A673 (cell line): ENCODE measurements at places on chromosomes 4 and X.

DNA sequence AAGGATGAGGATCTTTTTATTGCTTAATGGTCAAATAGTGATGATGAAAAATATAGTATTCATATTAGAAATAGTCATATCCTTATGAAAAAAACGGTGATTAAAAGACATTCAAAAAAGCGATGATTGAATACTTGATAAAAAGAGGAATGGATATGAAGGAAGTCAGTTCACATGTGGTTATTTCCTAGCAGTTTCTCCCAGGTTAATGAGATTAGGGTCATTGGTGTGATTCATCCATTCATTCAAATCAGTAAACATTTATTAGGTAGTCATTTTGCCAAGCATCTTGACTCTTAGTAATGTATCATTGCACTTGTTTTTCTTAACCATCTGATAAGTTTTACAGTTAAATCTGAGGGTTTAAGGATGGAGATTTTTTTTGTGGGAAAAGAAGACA is 294.1 kb downstream of the ARHGAP24 start:
- DNase-seq, result no peak
- no peak overlapping the region for H3K4me3 ChIP-seq
- H3K27ac ChIP-seq, result no peak overlapping the region
- H3K4me1 ChIP-seq, result no peaks in the 10 kb centered on the region

GRCh38 chrX:126065901-126066660 is 100.0 kb downstream of the DCAF12L2 start:
- H3K27me3 ChIP-seq, result no peaks in the 10 kb centered on the region
- no peaks in the 10 kb centered on the region for H3K4me1 ChIP-seq
- no peak for DNase-seq
- no peak overlapping the region for H3K27ac ChIP-seq

GRCh38 chr4:37674439-37674838 is 11.7 kb downstream of the RELL1 start:
- H3K27me3 ChIP-seq, result no peaks in the 10 kb centered on the region
- H3K4me3 ChIP-seq, result no peak overlapping the region
- H3K27ac ChIP-seq, result no peak overlapping the region
- peak; percentile 50 for DNase-seq
- H3K4me1 ChIP-seq, result peaks cover 16% of the 10 kb centered on the region
- H3K36me3 ChIP-seq, result no peaks in the 10 kb centered on the region

DNA sequence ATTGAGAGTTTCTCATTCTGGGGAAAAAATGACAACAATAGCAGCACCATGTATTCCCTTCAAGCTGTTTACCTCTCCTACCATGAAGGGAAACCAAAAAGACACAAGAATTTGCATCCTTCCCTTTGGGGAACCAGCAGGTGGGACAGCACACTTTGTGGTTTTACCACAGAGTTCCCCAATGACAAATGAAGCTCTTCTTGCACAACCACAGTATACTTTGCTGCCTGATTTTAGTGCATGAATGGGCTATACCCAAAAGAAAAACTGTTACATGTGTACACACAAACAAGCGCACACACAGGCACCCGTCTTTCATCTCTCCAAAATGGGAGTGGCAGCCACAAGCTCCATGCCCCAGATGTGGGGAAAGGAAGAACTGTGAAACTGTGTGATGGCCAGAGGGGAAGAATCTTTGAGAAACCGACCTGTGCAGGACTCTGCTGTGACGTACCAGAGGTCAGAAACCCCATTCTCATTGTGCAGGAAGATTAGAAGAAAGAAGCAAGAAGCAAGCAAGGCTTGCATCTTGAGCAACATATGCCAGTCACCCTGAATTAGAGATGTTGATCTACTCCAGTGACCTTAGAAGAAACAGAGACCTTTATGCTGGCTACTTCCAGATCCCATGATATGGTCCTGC is 2.7 kb upstream of the MAML3 start:
- H3K27me3 ChIP-seq, result no peaks in the 10 kb centered on the region
- no peak overlapping the region for H3K27ac ChIP-seq

DNA sequence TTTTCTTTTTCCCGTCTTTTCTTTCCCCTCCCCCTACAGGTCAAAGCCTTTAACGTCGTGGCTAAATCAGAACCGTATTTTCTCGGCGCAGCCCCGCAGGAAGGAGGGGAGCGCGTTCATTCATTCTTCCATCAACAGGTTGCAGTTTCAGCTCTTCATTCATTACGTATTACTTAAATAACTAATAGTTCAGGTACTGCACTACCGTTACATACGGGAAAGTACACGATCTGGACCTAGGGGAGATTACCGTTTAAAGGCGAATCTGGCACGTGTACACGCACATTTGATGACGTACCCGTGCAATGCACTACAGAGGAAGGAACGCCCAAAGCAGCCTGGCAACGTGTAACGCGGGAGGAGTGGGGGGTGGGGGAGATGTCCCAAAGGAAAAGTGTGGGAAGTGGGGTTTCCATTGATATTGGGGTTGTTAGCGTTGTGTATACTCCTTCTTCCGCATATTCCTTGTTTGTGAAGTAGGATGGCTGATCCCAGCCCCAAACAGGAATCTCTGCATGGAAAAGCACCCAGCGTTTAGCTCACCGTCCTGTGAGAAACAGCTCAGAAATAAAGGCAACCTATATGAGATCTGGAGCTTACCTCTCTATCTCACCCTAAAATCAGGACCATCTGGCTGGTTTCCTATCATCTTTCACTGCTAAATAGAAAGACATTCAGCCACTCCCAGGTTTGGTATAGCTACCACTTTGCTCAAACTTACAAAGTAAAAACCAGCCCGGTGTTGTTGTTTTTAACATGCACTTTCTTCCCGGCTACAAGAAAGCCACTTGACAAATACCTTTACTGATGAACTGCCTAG is 585 bp upstream of the SEC24D start:
- peak overlapping the region; percentile 81 for H3K4me3 ChIP-seq
- peaks cover 8% of the 10 kb centered on the region for H3K4me1 ChIP-seq
- peaks cover 20% of the 10 kb centered on the region for H3K36me3 ChIP-seq

- H3K36me3 ChIP-seq, result no peaks in the 10 kb centered on the region
- H3K4me3 ChIP-seq, result no peak overlapping the region
- H3K4me1 ChIP-seq, result no peaks in the 10 kb centered on the region
- no peak overlapping the region for H3K27ac ChIP-seq
- no peaks in the 10 kb centered on the region for H3K27me3 ChIP-seq
These were observed 30.4 kb downstream of the FNIP2 start for GRCh38 chr4:158799013-158799770.

- no peaks in the 10 kb centered on the region for H3K36me3 ChIP-seq
These were observed 500.1 kb downstream of the PCDH18 start for GRCh38 chr4:137032222-137032621.

GRCh38 chrX:132716006-132716405 is 227.2 kb upstream of the MBNL3 start:
- no peak overlapping the region for H3K27ac ChIP-seq
- no peaks in the 10 kb centered on the region for H3K36me3 ChIP-seq
- DNase-seq, result no peak
- no peak overlapping the region for H3K4me3 ChIP-seq
